ENCODE measurements at places on chromosomes 3 and 15.

GRCh38 chr3:59040902-59041301 lies 8.9 kb downstream of the CFAP20DC start:
- no peak for DNase-seq

DNA sequence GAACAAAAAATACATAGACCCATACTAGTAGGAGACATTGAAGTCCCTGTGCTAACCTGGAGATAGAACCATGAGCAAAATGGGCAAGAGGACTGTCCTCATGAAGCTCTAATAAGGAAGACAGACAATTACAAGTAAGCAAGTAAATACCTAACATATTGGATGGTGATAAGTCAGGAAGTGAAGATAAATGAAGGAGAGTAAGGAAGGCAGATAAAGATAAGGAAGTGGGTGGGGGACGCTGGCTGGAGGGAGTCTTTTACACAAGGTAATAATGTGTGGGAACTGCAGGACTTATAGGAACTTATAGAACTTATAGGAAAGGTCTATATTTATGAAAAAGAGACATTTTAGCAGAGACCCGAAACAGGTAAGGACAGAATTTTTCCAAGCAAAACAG lies 148.9 kb upstream of the ABI3BP start:
- DNase-seq, result no peak

- DNase-seq, result no peak
These were observed 205.7 kb downstream of the XXYLT1 start for GRCh38 chr3:195065142-195065863.

DNA sequence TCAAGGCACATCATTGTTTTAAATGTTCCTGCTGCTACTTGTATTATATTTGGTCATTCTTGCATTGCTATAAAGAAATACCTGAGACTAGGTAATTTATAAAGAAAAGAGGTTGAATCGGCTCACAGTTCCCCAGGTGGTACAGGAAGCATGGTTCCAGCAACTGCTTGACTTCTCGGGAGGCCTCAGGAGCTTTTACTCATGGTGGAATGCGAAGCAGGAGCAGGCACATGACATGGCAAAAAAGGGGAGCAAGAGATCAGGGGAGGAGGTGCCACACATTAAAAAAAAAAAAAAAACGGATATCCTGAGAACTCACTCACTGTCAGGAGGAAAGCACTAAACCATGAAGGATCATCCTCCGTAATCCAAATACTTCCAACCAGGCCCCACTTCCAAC lies 286.9 kb upstream of the PLSCR5 start:
- DNase-seq, result no peak

DNA sequence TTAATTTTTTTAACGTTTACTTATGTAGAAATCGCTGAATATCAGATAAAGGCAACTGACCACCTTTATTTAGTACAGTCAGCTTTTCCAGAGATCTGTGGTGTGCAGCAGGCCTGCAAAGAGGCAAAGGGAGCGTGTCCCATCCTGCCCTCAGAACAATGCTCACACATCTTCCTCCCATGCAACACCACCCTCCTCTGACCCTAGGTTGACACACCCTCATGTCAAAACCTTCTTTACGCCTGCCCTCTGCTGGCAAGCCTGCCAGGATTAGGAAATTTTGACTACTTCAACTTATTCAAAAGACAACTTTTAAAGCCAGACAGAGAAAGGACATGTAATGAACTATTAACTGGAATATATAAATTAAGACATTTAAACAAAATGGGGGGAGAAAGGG lies 513.7 kb downstream of the FOXP1 start:
- no peak for DNase-seq

DNA sequence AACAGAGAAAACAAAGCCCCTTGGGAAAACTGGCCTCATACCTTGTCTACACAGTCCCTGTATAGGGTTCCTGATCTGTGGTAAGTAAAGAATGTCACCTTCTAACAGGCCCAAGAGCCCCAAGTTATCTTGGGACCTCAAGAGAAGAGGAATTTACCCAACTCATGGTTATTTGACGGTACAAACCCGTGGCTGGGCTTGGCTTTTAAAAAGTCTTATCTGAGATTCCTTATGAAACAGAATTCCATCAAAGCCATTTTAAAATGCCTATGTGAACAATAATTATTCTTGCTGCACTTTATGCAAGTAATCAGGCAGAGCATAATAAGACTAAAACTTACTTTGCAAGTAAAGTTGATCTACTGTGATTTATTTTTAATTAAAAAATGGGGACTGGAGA lies 13.9 kb upstream of the SORD start:
- no peak for DNase-seq

DNA sequence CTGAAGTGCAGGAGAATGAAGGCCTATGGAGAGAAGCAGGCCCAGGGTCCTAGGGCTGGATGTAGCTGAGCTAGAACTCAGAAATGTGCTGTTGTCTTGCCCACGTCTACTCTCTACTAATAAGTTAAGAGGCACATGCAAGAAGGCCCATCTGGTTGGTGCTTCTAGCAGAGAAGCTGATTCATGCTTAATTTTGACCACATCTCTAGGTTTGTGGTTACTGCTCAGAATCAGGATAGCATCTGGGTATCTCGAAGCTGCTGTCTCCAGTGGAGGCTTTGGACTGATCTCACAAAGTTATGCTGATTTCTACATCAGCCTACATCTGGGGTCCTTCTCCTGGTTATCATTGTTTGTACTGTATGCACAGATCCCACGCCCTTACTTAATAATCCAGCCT lies 87.3 kb downstream of the CACNA1D start:
- DNase-seq, result no peak

DNA sequence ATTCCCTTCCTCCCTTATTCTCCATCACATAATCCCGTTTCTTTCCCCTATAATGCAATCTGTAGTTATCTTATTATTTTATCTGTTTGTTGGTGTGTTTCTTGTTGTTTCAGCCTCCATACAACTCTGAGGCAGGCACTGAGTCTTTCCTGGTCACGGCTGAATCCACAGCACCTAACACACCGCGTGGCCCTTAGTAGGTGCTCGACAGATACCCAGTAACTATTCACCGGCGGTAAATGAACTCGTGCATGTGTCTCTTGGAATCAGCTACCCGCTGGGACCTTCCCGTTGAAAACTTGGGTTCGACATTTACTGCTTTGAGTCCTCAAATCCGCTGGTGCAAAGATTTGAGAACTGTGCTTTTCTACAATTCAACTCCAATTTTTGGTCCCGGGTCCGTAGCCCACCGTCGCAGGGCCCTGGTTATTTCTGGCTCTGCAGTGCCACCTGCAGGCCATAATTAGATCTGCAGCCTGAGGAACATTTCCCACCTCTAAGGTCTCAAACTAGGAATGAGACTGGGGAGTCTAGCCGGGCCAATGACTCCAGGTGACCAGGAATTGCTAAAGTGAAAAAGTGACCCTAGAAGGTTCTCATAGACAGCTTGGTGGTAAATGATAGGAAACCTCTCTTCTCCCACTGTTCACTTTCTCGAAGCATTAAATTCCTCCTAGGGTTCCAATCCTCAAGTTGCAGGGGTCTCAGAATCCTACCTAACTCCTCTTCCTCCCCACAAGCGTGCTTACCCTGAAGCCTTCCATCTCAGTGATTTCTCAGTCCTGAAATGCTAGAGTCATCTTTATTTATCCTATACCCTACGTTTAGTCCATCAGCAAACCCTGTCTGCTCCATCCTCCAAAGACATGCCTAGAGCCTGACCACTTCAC lies 40.0 kb upstream of the TRH start:
- DNase-seq, result no peak

- no peak for DNase-seq
These were observed 41.0 kb upstream of the C15orf61 start for GRCh38 chr15:67479781-67480505.

GRCh38 chr3:172626021-172626640 lies 84.7 kb downstream of the NCEH1 start:
- no peak for DNase-seq

DNA sequence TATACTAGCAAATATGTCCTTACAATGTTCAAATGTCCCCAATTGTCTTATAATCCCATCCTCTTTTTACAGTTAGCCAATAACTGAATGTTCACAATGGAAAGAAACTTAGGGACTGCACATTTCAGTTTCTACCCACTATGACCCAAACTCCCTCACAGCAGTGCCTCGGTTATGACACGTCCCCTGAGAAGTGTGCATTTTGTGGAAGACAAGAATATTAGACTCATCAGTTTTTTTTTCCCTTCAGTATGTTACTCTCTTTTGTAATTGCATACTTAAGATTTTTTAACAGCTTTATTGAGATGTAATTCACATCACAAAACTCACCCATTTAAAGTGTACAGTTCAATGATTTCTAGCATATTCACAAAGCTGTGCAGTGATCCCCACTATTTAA lies 64.8 kb downstream of the IGF2BP2 start:
- DNase-seq, result no peak

DNA sequence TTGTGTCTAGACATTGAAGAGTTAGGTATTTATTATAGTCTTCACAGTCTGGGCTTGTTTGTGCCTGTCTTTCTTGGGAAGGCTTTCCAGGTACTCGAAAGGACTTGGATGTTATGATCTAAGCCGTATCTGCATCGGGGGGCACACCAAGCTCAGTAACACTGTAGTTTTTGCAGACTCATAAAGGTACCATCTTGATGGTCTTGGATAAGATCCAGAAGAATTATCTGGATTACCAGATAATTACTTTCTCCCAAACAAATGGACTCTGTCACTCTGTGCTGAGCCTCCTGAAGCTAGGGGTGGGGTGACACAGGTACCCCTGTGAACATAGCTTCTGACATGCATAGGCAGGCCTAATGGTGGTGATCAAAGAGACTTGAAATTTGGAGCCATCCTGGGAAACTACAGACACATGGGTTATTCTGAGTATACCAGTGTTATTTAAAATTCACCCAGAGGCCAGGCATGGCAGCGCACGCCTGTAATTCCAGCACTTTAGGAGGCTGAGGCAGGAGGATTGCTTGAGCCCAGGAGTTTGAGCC lies 238.6 kb upstream of the TPM1 start:
- DNase-seq, result no peak

GRCh38 chr3:58350627-58351013 lies 17.9 kb downstream of the PXK start:
- no peak for DNase-seq

DNA sequence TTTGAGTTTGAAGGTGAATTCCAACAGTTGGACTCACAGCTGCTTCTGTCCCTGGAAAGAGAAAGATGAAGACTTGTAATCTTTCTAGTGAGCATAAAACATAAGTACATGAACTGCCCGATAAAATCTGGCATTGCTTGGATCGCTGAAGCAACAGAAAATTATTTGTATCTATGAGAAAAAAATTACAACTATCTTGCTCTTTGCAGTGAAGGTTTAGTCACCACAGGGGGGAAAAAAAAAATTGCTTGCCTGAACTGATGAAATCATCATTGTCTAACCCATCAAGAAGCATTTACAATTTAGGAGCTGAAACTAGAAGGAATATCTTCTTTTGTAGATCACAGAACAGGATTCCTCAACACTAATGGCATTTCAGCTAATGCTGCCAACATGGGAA lies 20.0 kb downstream of the TMEM207 start:
- no peak for DNase-seq
